ENCODE measurements at places on chromosomes 1 and 21.

- DNase-seq = no peak
These were observed 787.6 kb downstream of the USP25 start for GRCh38 chr21:16517383-16517782.

- DNase-seq = no peak
These were observed 16.8 kb downstream of the S100A10 start for GRCh38 chr1:151976858-151977257.

- no peak for DNase-seq
These were observed 19.7 kb downstream of the CAPZB start for GRCh38 chr1:19465650-19466049.

DNA sequence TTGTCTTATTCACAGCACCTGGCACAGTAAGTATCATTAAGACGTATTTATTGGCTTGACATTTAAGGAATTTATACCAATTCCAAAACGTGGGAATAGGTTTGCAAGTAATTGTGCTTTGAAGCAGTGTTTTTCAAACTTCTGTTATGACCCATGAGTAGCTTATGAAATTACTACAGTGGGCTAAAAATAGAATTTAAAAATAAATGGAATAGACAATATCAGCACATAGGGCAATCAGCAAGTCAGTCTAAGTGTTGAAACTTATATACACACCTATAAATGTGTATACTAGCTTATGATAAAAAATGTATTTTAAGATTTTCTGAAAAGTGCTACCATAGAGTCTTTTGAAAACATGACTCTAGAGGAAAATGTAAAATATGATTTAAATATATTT, 116.6 kb downstream of the LMX1A start:
- no peak for DNase-seq

GRCh38 chr1:159869607-159870006, 7.2 kb upstream of the VSIG8 start:
- DNase-seq = no peak

- DNase-seq = no peak
These were observed 353.8 kb upstream of the PTBP2 start for GRCh38 chr1:96367791-96368190.

DNA sequence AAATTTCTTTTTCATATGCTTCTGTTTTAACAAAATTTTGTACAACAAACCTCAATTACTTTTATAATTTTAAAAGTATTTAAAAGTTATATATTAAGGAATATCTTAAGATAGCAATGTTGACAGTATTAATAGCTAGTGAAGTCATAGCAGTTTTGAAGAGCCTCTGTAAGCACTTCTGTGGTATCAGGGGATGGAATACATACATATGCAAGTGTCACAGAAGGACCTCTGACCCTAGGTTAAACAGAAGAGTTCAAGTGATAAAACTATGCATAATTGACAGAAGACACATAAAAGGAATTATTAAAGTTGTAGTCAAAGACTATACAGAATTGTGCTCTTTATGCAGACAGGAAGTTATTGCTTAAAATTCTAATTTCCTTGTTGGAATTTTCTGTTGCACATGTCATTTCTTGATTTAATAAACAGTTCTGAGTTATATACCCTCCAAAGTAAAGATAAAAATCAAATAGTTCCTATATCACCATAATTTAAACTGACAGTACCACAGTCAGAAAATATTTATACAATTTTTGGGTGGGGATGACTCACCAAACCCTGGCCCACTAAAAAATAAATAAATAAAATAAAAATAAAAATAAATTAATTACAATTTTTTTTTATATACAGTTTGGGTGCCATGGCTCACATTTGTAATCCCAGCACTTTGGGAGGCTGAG, 27.1 kb downstream of the IPP start:
- DNase-seq = no peak

GRCh38 chr21:21722731-21723130, 724.5 kb downstream of the NCAM2 start:
- no peak for DNase-seq

- DNase-seq = peak; percentile 81
These were observed 898 bp upstream of the TMEM200B start for GRCh38 chr1:29124366-29125236.

DNA sequence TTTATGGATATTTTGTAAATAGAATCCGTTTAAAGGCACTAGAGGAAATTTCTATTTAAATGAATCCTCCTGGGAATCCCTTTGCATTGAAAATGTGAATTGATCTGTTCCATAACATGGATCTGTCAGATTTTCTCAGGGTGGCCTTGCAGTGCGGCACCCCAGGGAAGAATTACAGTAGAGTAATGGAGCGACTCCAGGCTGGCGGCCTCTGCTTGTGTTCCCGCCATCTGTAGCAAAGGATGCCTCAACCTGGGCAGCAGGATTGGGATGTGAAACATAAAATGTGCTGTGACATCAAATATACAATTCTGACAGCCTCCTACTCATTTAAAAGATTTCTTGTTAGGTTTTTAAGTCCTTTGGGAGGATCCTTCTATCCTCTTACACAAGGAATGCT, 115.9 kb downstream of the RHOU start:
- DNase-seq = no peak

DNA sequence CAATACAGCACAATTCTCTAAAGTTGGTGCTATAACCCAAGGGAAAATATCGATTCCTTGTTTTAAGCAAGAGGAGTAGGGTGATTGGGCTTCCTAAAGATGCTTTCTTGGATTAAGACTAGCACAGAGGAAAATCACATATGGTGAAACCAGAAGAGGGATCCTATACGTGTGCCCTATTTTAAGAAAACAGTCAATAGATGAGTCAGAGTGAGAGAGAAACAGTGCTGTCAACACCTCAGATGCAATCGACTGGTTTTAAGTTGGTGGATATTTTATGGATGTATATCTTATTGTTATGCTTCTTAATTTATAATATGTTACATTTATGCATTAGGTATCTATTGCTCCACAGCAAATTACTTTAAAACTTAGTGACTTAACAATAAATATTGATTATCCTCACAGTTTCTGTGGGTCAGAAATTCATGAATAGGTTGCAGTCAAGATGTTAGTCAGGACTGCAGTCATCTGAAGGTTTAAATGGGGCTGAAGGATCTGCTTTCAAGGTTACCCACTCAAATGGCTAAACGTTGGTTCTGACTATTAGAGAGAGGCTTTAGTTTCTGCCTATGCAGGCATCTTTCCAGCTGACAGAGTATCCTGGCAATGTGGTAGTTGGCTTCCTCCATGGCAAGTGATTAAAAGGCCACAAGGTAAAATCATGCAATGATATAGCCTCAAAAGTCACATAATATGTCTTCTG, 61.6 kb upstream of the DEPDC1 start:
- no peak for DNase-seq

GRCh38 chr21:17270229-17270628, 242.6 kb upstream of the CXADR start:
- DNase-seq = no peak

DNA sequence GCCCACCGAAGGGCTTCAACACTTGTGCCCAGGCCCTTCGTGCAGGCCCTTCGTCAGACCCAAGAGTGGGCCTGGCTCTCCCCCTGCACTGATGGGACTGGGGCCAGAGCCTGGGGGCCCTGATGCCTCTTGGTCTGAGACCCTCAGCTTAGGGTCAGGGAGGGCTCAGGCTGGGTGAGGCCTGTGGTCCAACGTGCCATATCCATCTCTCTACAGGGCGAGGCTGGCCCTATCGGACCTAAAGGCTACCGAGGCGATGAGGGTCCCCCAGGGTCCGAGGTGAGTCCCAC, 15.6 kb downstream of the COL6A1 start:
- DNase-seq = no peak

GRCh38 chr1:67755619-67756018, 70.6 kb downstream of the GADD45A start:
- no peak for DNase-seq

DNA sequence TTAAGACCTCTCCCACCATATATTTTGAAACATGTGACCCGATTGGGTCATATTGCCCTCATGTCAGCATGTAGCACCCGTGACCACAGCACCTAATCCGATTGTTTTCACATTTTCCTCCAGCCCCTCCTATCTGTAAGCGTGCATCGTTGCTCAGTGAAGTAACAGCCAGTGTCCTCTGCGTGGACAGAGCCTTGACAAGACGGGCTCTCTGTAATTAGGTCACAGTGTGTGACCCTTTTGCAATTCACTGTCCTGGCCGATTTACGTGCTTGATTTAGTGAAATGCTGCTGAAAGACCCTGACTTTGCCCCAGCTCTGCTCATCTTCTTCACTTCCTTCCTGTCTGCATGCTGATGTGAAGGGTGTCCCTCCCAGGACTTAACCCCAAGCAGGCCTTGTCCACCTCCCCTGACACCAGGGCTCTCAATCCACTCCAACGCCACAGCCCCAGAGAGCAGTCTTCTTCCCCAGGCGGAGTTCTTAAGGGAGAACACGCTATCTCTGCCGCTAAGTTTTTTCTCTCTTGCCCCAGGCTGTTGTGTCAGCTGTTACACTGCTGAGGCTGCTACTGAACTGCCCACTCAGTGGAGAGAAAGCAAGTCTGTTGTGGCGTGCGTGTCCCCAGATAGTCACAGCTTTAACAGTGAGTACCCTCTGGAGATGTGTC, 19.4 kb downstream of the URB2 start:
- DNase-seq = no peak

GRCh38 chr1:193498088-193498655, 311.8 kb upstream of the B3GALT2 start:
- DNase-seq = no peak

- DNase-seq = no peak
These were observed 4.1 kb downstream of the ORC1 start for GRCh38 chr1:52400131-52400530.

DNA sequence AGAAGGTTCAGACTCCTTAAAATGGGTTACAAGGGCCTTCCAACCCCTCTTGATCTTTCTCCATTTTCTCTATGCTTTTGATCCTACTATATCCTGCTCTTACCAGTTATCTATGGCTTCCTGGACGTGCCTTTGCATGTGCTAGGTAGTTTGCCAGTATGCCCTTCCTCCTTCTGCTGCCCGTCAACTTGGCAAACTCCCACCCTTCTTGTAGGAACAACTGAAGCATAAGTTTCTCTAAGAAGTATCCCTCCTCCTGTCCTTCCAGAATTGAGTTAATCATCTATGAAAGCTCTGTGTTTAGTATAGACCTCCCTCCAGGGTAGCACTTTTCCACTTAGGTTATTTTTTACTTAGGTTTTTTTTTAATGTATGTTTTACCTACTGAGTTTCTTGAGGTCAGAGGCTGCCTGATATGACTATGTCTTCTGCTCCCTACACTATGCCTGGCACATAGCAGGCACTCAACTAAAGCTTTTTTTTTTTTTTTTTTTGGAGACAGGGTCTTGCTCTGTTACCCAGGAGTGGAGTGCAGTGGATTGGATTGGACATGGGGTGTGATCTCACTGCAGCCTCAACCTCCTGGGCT, 10.0 kb upstream of the IGSF3 start:
- no peak for DNase-seq

DNA sequence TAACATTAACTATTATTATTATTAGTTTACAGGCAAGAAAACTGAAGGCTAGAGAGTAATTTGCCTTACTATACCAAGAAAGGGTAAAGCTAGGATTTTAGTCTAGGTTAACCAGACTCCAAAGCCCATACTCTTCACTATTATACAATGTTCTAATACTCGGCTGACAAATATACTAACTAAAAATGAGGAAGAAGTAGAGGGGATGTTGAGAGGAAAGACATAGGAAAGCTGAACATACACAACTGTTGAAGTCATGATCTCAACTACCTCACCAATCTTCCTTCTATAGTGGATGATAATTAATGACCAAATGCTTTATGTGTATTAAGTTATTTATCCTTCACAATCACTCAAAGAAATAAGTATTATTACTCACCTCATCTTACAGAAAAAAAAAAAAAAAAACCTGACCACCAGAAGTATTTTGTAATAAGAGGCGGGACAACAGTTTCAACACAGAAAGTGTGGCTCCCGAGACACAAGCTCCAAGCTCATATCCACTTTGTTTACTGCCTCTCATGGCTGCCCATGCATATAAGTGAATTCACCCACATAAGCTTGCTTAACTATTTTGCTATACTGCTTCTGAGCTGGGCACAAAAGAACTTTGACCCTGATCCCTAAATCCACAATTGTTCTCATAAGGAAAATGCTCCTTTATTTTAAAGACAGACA, 78.0 kb downstream of the USP1 start:
- no peak for DNase-seq

GRCh38 chr1:31865728-31866449, 50.1 kb upstream of the SPOCD1 start:
- DNase-seq = no peak

GRCh38 chr1:172323686-172324085, 96.8 kb upstream of the C1orf105 start:
- DNase-seq = no peak

GRCh38 chr1:153649863-153650235, 8.7 kb upstream of the SNAPIN start:
- no peak for DNase-seq

- DNase-seq = no peak
These were observed 179.8 kb upstream of the GALNT2 start for GRCh38 chr1:229887043-229887822.

DNA sequence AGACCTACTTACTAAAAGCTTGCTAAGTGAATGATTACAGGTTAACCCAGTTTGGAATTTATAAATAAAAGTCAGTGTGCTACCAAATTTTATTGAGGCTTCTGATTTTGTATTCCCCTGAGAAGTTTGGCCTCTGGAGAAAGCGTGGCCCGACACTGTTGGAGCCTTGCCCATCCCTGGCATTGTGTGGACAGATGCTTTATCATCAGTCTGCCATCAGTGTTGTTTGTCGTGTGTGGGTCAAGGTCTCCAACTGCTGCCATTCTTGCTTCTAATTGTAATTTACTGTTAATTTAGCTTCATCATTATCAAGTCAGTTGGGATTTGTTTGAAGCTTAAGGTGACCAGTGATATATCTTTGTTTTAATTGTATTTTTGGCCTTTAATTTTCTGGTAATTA, 62.0 kb upstream of the LPGAT1 start:
- DNase-seq = no peak

DNA sequence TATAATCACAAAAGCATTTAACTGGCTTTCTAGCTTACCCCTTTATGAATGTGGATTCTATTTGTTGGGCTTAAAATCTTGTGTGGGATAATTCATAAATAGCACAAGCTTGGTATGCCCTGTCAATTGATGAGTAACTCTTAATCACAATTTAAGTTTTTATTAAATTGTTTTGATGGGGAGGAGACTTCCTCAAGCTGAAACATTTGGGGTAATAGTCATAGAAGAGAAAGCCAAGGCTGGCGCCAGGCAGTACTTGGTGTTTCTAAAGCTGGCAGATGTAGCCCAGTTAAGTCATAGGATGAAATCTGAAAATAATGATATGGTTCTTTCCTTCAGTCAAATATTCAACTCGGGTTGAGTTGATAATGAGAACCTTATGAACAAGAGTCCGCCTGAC, 167.2 kb downstream of the FMN2 start:
- no peak for DNase-seq

GRCh38 chr1:11516961-11517635, 38.1 kb downstream of the DISP3 start:
- no peak for DNase-seq

- no peak for DNase-seq
These were observed 58.0 kb downstream of the NDUFS5 start for GRCh38 chr1:39084191-39084590.

DNA sequence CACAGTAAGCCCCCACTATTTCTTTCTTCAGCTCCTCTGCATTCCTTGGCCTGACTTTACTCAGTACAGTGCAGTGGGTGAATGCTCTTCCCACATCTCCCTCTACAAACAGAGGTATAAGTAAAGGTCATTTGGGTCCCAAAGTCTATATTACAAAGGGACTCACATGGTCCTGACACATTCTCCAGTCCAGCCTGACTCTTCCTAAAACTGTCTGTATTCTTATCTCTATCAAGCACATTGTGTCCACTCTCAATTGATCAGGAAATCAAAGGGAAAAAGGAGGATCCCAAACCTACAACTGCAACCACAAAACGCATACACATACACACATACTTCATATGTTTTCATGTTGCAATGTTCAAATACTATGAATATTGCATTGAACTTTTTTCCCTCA, 49.4 kb downstream of the FRRS1 start:
- no peak for DNase-seq
